ENCODE measurements at places on chromosomes 2 and 18.

GRCh38 chr2:134411279-134411827 is 157.5 kb downstream of the MGAT5 start:
- DNase-seq = no peak

DNA sequence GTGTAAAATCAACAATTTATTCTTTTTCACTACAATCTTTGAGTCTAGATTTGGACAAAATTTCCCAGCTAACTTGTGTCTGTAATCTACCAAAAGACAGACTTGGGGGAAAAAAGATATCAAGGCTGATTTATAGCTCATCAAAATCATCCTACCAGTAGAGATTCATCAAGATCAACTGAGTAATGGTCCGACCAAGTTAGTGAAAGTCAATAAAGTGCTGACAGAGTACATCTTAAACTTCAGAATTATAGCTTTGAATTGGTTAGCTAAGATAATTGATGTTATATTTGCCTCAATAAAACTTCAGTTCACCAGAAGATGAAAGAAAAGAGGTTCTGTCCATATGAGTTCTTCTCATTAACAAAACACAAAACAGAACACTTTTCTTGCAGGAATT is 207.1 kb upstream of the KYNU start:
- DNase-seq = no peak

DNA sequence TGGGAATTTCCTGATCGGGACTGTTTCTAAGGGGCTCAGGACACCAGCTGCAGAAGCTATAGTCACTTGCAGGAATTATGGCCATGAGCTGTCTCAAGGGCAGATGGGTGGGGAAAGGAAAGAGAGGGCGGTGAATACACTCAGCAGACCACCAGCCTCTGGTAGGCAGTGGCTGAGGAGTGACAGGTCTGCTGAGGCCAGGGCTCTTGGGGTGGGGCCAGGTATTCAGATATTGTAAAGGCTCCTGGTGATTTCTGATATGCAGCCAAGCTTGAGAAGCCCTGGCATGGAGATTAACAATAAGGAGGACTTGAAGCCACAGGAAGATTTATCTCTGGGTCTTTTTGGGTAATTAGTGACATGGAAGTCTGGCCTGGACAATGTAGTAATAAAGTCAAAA is 145.3 kb upstream of the AQP4 start:
- no peak for DNase-seq

- no peak for DNase-seq
These were observed 229.2 kb downstream of the LDLRAD4 start for GRCh38 chr18:13447621-13448334.

Measured in NCI-H226 (cell line).